Left cardiac atrium (tissue), 4 donors: ENCODE measurements at places on chromosomes 2 and 18. TPM values are rescaled to one million over a fixed set of nuclear protein-coding genes. Genes with fewer than 3 reads are reported as not detected.

The ESCO1 gene
- total RNA-seq = 11.7 TPM

The REEP1 gene
- total RNA-seq = 15.7 TPM

The AGXT gene
- total RNA-seq = 0.24 TPM

The CPO gene
- 0.50 TPM for total RNA-seq

The ACSL3 gene
- total RNA-seq = 38.1 TPM

The CENPA gene
- total RNA-seq = 0.38 TPM

The ZNF804A gene
- not detected for total RNA-seq
